Smooth muscle cell of the coronary artery (primary cell): ENCODE measurements at places on chromosomes 2 and 18. TPM values are rescaled to one million over a fixed set of nuclear protein-coding genes. Genes with fewer than 3 reads are reported as not detected.

The TWIST2 gene
- total RNA-seq = 15.7 and 171 TPM in 2 replicates

The NPHP1 gene
- total RNA-seq = 3.6 and 7.5 TPM in 2 replicates

The ST6GAL2 gene
- 0.47 TPM in 1 of 2 replicates, not detected in the other for total RNA-seq

The CDH7 gene
- total RNA-seq = not detected in 2 replicates

The RNF181 gene
- 322 and 332 TPM in 2 replicates for total RNA-seq

The NGEF gene
- under 0.01 and 0.38 TPM in 2 replicates for total RNA-seq

The FNDC4 gene
- 15.9 and 31.8 TPM in 2 replicates for total RNA-seq

The MOCOS gene
- 0.68 and 4.7 TPM in 2 replicates for total RNA-seq

The COBLL1 gene
- total RNA-seq = 2.2 and 5.7 TPM in 2 replicates

The AMER3 gene
- total RNA-seq = not detected in 2 replicates

The CNDP1 gene
- not detected in 2 replicates for total RNA-seq

The IL1B gene
- 0.82 and 60.4 TPM in 2 replicates for total RNA-seq

The PROKR1 gene
- not detected in 2 replicates for total RNA-seq

The SERPINB3 gene
- total RNA-seq = 2.3 TPM in 1 of 2 replicates, not detected in the other

The HAAO gene
- 0.38 and 0.47 TPM in 2 replicates for total RNA-seq

The PIK3C3 gene
- total RNA-seq = 35.3 and 54.4 TPM in 2 replicates

The HTR2B gene
- total RNA-seq = 14.8 and 35.6 TPM in 2 replicates

The UGT1A5 gene
- total RNA-seq = not detected in 2 replicates

The RAB17 gene
- total RNA-seq = 0.45 TPM in 1 of 2 replicates, not detected in the other

The HOXD9 gene
- not detected in 2 replicates for total RNA-seq

The DTNA gene
- 4.7 and 39.8 TPM in 2 replicates for total RNA-seq

The ONECUT2 gene
- total RNA-seq = under 0.01 TPM in 2 replicates

The UGT1A9 gene
- total RNA-seq = not detected in 2 replicates

The LRP2 gene
- not detected in 2 replicates for total RNA-seq

The IL1R2 gene
- 1.1 and 5.9 TPM in 2 replicates for total RNA-seq

The HOXD10 gene
- not detected in 2 replicates for total RNA-seq

The TMEM200C gene
- 0.12 and 0.83 TPM in 2 replicates for total RNA-seq

The CEBPZ gene
- total RNA-seq = 32.5 and 52.0 TPM in 2 replicates

The LRRTM4 gene
- total RNA-seq = not detected in 2 replicates

The FBXO36 gene
- total RNA-seq = 0.82 and 1.4 TPM in 2 replicates

The HSBP1L1 gene
- total RNA-seq = 2.7 and 3.0 TPM in 2 replicates

The ALPP gene
- total RNA-seq = not detected in 2 replicates

The KHK gene
- total RNA-seq = 0.53 and 1.9 TPM in 2 replicates

The PHLPP1 gene
- total RNA-seq = 2.3 and 5.7 TPM in 2 replicates

The ABHD1 gene
- total RNA-seq = 0.08 TPM in 1 of 2 replicates, not detected in the other
